Astrocyte of the cerebellum (primary cell): ENCODE measurements at places on chromosomes 1 and 21.

- peak; percentile 11 for DNase-seq
Observed at GRCh38 chr1:208731981-208732821, 488.0 kb upstream of the PLXNA2 start.

GRCh38 chr1:178093951-178094738 lies at the start of gene RASAL2:
TSS of gene RASAL2 (plus strand) at chr1:178094104. CDS start at chr1:178094493, 389 bp downstream.
- DNase-seq, result peak; percentile 29

- DNase-seq, result no peak
Observed at GRCh38 chr1:8402109-8402710, 84.3 kb downstream of the SLC45A1 start.

GRCh38 chr1:5447503-5447960 lies 544.7 kb downstream of the NPHP4 start:
- no peak for DNase-seq

DNA sequence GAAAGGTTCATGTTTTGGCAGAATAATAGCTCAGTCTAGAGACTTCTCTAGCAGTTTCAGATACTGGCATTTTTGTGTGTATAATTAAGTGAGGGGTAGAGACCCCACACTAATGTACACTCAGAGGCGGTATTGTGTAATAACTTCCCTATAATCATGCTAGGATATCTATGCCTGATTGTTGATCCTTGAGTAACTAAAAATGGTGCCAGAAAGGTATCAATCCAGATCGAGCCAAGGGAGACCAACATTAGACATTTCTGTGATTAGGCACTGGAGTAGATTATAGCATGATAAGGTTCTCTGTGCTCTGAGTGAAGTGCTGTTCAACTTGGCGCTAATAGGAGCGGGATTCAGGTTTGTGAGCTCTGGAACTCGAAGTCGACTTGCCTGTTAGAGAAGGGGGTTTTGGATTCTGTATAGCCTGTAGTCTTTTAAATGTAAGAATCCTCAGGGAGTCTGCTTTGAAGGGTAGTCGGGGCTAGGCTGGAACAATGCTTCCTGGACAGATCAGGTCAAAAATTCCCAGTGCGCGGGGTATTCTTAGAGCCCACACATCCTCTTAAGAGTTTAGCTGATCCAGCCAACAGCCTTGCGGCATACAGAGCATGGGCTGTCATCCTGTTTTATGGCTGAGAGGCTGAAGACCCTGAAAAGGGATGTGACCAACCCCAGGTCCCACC lies 24.2 kb downstream of the MAN1C1 start:
- DNase-seq, result no peak

GRCh38 chr1:31595836-31596736 lies 19.8 kb downstream of the TINAGL1 start:
- no peak for DNase-seq

DNA sequence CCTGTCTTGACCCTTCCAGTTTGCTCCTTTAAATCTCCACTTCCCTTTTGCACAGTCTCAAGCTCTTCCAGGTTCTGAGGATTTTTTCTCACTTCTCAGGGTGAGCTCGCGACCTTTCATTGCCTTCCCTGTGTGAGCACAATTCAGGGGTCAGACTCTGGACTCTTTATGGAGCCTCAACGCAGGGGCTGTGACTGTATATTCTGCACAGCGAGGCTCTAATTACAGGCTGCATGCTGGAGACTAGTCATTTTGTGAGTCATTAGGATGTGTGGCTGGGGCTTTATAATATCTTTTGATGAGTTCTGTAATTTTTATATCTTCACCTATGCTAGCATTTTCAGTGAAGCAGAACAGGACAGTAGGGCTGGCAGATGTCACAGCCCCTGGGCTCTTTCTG lies 270.7 kb downstream of the KAZN start:
- no peak for DNase-seq

DNA sequence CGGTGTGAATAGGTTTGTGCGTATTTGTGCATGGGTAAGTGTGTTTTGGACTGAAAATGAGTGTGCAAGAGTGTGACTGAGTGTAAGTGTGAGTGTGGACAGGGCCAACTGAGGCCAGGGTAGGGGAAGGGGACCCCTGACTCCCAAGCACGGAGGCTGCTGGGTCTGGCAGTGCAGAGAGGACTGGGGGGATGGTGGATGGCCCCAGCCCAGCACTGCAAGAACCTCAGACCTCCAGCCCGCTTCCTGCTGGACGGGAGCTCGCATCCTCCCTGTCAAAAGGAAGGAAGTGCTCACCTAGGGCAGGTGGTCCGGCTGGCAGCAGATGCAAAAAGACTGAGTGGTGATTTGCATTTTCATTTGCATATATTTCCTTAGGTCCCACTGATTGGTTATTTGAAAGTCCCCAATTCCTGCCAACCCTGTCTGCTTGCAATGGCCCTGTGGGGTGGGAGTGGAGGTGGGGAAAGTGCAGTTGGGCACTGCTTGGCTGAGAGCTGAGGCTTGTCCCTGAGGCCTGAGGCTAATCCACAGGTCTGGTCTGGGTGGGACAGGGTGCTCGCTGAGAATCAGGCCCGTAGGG lies 42.8 kb upstream of the CASZ1 start:
- DNase-seq, result no peak

DNA sequence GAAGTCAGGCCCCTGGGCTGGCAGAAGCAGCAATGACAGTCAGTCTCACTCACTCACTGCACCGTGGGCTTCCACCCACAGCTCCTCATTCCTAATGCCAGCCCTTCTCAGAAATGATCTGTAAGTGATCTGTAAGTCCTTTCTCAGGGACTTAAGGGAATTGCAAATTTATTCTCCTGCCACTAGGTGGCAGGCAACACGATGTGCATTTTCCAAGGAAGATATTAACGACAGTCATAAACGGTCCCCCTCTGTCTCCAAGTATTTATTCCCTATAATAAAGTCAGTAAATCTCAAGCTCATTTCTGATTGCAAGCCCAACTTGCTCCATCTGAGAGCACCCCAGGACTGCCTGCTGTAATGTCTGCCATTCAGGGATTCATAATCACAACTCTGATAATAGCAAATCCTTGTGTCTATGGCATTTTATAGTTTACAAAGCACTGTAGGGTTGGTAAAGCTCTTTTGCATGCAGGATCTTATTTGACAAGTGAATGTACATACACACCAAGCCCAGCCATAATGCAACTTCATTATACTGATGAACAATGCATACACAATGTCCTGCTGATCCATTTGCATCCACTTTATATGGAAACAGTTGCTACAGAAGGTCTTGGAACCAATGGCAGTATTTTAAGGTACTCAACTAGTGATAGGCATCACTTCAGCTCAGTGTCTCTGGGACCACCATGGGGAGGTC lies 380.5 kb upstream of the CAMK1G start:
- DNase-seq, result peak; percentile 38
